Stimulated activated naive CD8-positive, alpha-beta T cell treated with anti-CD3 and anti-CD28 coated beads, Interleukin-15, amount 100 ng/mL, for 72 hours (primary cell): ENCODE measurements at places on chromosomes 2 and 18.

DNA sequence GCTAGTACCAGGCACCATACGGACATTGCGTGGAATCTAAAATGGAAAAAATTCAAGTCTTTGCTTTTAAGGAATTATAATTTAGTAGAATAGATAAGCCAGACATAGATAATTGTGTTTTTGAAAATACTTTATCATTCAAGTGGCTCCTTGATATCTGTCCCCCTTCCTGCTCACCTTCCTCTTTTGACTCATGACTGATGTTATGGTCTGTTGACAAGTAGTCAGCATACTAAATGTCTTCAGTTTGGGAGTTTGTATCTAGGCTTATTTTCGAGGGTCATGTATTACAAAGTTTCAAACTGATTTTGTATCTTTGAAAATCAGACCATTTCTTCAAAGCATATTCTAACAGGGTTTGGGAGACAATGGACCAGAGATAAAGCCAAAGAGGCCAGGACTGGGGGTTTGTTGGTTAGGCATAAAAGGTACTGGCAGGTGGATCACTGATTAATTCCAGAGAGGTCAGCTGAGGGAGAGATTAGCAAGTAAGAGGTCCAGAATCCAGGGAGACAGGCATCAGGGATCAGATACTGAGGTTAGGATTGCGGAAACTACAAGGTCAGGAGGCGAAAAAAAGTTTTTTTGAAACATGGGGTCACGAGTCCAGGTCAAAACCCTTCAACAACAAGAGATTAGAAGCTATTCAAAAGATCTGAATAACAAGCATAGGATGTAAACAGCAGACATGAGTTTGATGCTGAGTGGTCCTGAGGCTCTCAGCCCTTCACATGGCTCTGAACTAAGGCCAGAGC lies 31.5 kb upstream of the KLHL14 start:
- DNase-seq, result no peak

DNA sequence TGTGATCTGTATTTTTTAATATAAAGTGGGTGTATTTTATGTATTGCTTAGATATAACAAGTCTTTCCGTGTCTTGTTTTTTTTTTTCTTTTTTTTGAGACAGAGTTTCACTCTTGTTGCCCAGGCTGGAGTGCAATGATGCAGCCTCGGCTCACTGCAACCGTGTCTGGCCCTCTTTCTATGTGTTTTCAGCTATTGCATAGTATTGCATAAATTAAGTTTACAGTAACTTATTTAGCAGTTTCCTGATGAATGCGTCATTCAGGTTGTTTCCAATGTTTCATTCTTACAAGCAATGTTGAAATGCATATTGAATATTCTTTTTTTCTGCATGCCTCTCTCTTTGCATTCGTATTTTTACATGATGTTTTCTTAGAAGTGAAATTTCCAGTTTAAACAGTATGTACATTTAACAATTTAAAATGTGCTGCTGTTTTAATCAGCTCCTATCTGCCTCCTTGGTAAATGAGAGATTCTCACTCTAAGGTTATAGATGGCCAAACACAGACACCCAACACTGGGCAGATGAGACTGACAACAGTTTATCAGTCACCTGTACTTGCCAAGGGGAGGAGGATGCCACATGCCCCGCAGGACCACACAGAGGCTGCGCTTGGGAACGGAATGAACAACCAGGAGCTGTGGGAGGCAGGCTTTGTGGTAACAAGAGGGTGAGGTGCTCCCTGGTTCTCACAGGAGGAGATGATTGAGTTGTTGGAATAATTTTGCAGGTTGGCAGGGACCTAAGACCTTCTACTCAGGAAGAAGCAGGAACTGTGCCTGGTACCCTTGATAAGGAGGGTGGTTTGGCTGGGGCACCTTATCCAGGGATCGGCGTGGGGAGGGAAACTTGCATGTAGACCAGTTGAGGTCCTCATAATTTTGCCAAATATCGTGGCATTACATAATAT lies 7.5 kb downstream of the SLC9A4 start:
- DNase-seq, result no peak

- no peak for DNase-seq
These were observed 369.3 kb downstream of the NBAS start for GRCh38 chr2:15191789-15192188.

DNA sequence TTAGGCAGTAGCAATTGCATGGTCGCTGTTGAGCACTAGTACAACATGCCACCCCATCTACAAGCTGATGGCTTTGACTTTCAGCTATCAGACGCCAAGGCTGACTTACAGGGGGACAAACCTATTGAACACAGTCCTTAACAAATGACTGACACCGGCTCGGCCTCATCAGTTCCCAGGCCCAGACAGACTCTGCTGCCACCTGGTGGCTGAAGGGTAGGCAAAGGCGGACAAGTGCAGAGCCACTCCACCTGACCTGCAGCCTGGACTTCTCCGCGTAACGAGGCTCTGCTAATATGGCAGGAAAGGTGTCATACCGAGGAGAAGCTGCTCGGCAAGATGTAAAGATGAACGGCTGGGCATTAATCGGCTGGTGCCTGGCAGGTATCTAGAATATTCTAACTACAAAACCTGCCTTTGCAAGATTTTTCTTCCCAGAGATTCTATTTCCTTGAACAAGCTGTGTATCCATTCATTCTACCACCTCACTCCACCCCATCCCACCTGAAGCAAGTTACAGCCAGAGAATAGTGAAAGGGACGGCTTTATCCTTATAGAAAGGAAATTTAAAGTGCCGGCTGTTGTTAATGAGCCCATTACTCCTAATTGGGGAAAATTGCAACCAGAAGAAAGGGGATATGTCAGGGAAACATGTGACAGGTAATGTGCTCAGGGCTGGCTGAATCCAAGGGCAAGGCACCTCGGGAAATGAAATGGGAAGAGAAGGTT lies 67.4 kb downstream of the STEAP3 start:
- DNase-seq, result no peak

GRCh38 chr2:70418514-70418913 lies 116.6 kb upstream of the FAM136A start:
- no peak for DNase-seq

DNA sequence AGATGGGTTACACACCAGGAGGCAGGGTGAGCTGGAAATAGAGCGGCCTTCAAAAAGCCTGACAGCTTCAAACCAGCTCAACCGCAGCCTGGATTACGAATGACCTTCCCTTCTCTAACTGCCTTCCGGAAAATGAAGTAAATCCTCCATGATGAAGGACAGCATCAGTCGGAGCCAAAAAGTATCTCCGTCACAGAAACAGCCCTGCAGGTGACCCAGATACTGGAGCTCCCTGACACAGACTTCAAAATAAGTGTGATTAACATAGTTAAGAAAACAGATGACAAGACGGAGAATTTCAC lies 10.3 kb upstream of the CIB4 start:
- DNase-seq, result no peak

DNA sequence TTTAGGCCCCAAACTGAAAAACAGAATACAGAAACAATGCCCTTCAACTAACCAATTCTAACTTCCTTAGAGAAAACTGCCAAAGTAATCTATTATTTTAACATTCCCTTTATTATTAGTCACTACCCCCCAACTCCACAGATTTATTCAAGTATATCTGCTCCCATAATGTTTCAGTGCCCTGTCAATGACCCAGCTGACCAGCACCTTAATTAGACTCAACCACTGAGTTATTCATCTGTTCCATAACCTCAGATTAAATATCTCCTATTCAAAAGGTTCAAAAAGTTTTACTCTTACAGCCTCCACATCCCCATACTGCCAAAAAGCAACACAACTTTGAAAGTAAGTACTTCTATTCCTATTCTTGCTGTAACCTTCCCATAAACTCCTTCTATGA lies 202.4 kb downstream of the EXOC6B start:
- no peak for DNase-seq

DNA sequence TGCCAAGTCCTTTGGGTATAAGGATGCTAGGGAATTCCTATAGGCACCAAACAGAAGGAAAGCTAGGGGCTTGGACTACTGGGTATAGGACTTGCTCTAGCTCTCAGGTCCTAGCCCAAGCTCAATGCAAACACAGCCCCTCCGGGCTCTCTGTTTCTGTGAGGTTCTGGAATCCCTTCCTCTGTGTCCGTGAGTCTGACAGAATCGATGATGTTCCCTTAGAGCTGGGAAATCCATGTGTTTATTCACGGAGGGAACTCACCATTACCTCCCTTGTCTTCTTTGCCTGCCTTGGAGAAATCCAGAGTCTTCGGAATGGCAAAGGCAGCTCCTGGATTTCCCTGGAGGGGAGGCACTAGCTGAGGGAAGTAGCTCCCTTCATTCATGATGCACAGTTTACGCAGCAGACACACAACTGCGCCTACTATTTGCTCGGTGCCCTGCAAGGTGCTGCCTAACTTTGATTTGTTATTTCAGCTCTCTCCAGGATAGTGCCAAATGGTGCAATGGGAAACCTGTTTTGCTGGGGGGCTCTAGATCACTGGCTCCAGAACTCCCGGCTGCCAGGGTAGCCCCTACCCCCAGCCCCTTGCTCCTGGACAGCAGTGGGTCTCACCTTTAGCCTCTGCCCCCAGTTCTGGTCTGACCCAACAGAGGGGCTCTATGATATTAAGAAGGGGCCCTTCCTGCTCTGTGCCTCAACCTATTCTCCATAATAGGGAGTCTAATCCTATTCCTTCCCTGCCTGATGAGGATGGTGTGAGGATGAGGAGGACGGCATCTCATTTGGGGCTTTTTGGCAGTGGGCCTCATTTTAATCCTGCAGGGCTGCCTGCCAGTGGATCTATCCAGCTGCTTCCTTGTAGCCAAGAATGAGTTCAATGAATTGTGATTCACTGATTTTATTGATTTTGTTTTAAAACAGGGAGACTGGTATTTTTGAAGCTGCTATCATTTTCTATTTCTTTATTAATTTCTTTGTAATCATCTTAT lies 8.4 kb upstream of the PSMD1 start:
- DNase-seq, result no peak

DNA sequence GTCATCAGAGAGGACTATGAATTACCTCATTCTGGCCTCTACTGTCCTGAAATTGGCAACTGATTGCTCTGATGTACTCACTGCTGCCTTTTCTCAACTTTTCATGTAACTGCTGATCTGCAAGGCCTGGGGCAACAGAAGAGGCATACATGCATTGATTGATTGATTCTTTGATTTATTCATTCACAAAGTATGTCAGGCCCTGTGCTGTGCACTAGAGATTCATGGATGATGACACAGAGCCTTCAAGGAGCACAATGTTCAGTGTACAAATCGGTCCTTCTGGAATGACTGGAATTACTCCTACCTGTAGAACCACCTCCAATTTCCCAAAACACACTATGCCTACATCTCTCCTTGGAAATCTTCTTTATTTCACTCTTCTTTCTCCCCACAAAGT lies 111.3 kb downstream of the LRATD1 start:
- no peak for DNase-seq
